ENCODE measurements at places on chromosomes 5 and 9.
A peak's percentile ranks its signal among the peaks of the same experiment; 100 is the strongest.

DNA sequence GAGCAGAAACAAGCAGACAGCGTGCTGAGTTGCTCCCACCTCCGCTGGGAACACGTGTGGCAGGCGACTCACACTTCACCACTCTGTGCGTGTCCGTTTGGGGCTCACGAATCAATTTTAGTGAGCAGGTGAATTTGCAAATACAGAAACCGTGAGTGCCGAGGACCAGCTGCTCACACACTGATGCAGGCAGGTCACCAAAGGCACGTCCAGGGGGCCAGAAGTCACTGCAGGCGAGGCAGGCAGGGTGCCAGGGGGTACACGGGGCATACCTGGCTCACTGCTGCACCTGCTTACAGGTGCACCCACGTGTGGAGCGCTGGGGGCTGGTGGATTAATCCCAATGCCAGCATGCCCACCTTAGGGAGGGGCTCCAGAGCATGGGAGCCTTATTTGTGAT lies 68.8 kb downstream of the ZNF354C start:
- DNase-seq: no peak

DNA sequence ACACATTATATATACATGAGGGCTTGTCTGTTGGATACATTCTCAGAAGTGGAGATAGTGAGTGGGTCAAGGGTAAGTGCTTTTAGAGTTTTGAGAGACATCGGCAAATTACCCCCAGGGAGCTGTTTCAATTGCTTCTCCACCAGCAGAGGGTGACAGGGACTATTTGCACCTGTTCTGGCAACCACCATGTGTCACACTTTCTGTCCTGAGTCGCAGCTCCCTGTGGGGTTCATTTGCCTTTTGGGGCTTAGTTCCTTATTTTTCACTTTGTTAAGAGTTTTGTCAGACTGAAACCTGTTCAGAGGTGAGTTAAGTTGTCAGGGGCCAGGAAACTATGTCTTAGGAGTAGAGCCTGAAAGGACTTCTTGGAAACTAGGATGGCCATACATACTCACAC lies 20.1 kb upstream of the SLC36A1 start:
- no peak for DNase-seq

DNA sequence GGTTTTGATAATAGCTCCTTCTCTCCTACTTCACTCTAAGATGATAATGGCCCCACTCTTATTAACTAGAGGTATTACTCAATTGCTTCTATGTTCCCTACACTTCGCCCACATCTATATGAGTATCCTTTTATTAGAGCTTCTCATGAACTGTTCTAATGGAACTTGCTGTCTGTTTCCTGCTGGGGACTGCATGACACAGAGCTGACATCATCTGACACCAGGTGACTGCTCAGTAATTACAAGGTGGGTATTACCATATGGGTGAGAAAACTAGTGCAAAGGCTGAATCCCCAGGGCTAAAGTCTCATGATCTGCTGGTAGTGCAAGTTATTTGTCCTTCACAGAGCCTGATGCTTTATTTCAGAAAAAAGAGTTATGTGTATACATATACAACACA lies 146.2 kb upstream of the PLCXD3 start:
- DNase-seq: no peak

DNA sequence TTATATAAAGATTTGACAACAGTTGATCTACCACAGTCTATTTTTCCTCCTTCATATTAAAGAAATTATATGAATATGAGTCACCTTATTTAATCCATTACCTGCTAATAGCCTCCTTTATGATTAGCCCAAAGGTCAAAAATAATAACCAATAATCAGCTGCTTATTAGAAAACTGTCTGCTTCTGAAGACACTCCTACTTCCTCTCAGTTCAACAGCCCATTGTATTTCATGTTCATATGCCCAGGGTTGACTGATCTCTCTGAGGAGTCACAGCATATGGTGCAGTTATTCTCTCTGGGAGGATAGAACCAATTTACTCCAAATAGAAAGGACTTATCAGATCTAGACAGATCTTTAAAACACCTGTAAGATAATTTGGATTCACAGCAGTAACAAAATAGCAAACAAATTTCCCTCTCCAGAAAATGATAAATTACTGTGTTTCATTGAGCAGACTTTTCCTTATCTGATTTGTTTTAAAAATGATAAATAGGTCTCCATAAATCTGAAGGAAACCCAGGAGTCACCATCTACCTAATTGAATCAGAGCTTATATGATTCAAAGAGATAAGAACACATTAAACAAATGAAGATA lies 180.4 kb upstream of the ITGA1 start:
- no peak for DNase-seq

- DNase-seq: peak; percentile 54
Measured at GRCh38 chr9:107213561-107214028, 69.5 kb upstream of the RAD23B start.

DNA sequence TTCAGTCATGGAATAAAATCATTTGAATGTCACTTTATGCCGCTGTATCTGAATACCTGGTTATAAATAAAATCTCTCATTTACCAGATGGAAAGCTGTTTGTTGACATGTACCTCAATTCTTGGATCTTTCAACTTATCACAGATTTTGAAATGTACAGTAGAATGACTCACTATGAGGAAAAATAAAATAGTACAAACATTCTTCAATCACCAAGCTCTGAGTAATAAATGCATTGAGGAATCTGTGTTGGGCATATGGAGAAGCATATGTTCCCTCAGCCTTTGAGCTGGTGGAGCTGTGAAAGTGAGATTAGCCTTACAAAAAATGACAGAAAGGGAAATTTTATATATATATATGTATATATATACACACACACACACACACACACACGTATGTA lies 175.4 kb downstream of the KIAA0825 start:
- no peak for DNase-seq

GRCh38 chr9:4508907-4509589 lies 18.8 kb downstream of the SLC1A1 start:
- DNase-seq: no peak

- no peak for DNase-seq
Measured at GRCh38 chr9:81635521-81636254, 53.7 kb downstream of the TLE1 start.

DNA sequence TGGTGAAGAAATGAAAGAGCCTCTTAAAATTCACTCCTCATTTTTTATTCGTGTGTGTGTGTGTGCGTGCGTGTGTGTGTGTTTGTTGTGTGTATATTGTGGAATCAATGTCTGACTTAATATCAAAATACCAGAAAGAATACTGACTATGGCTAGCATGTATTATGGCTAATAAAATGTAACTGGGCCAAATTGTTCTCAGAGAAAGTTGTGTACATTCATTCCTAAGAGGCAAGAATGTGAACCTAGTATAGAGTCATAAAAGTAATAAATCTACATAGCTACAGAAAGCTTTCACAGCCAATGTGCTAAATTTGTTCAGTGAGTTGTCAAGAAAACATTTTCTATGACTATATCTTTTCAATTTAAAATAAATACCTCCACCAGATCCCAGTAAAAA lies 211.5 kb downstream of the EBF1 start:
- DNase-seq: no peak

DNA sequence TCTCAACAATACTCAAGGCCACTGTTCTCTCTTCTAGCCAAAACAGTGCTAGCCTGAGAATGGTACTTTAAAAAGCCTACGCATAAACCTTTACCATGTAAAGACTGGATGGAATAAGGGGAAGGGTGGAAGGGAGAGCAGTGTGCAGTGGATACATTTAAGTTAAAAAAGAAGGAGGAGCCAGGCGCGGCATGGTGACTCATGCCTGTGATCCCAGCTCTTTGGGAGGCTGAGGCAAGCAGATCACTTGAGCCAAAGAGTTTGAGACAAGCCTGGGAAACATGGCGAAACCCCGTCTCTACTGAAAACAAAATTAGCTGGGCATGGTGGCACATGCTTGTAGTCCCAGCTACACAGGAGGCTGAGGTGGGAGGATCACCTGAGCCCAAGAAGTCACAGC lies 127.7 kb upstream of the KIF2A start:
- no peak for DNase-seq

- DNase-seq: no peak
Measured at GRCh38 chr9:129637102-129637501, 4.8 kb downstream of the ASB6 start.

- DNase-seq: no peak
Measured at GRCh38 chr5:54743997-54744788, 226.6 kb downstream of the SNX18 start.

DNA sequence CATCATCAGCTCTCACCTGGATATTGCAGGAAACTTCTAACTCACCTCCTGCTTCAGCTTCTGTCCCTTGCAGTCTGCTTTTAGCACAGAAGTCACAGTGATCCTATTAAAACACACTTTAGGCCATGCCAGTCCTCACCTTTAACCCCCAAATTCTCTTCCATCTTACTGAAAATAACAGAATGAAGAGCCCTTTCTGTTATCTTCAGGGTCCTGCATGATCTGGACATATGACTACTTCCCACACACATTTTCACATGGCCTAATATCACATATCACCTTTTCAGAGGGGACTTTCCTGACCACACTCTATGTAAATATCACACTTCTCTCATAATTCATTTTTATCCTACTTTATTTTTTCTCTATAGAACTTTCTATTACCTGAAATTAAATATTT lies 550.6 kb upstream of the CLINT1 start:
- DNase-seq: no peak

DNA sequence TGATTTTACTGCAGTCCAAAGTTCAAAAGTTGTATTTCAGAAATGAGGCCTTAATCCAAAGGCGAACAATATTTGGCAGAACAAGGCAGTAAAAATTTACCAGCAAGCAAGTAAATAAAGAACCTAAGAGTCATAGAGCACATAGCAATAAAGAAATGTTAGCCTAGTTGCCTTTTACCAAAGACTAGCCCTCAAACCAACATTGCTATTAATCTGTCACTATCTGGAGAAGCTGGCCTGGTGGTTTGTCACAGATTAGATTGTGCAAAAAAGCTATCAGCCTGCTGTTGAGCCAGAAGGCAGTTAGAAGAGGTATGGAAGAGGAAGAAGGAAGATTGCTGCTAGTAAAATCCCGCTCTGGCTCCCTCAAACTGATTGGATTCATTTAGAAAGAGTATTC lies 304.7 kb upstream of the KLF4 start:
- no peak for DNase-seq

- DNase-seq: no peak
Measured at GRCh38 chr9:5571629-5572232, 57.2 kb upstream of the RIC1 start.

- DNase-seq: no peak
Measured at GRCh38 chr5:133821311-133821741, 147.1 kb downstream of the C5orf15 start.

- DNase-seq: no peak
Measured at GRCh38 chr5:126509339-126509738, 85.7 kb downstream of the ALDH7A1 start.

- no peak for DNase-seq
Measured at GRCh38 chr5:148996270-148996669, 66.6 kb downstream of the SH3TC2 start.

DNA sequence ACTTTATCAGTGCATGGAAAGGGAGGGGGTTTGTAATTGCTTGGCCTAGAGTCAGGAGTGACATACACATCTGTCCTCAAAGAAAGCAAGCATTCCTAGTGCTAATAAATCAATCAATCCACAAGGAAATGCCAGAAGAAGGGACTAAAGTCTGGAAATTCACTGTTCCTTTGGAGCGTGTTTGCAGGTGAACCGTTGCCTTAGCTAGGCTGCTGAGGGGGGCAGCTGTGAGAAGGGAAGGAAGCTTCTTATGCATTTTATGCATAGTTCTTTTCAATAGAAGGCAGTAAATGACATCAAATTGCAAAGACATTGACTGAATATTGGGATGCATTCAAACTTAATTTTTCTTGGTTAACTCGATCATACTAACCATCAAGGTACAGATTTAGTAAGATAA lies 1092.5 kb upstream of the SEMA6A start:
- DNase-seq: no peak

- DNase-seq: no peak
Measured at GRCh38 chr5:113271745-113272454, 162.9 kb downstream of the TSSK1B start.

GRCh38 chr5:151805414-151806223 lies 33.9 kb downstream of the G3BP1 start:
- no peak for DNase-seq

DNA sequence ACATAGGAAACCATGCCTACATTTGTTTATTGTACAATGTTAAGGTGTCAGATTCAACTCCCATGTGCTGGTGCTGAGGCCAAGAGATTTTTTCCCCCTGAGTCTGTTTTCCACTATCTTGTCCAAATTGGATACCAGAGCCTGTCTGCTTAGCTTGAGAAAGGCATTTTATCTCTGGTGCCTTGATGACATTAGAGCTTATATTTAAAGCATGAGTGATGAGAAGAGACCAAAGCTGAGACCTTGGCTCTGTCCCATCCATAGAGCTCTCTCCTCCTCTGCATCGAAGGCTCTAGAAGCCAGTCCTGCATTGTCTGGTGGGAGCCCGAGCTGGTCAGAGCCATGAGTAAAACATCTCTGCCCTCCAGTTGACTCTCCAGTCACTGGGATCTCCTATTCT lies 10.4 kb upstream of the PPP2CA start:
- no peak for DNase-seq

- no peak for DNase-seq
Measured at GRCh38 chr5:77847814-77848290, 71.7 kb upstream of the TBCA start.

DNA sequence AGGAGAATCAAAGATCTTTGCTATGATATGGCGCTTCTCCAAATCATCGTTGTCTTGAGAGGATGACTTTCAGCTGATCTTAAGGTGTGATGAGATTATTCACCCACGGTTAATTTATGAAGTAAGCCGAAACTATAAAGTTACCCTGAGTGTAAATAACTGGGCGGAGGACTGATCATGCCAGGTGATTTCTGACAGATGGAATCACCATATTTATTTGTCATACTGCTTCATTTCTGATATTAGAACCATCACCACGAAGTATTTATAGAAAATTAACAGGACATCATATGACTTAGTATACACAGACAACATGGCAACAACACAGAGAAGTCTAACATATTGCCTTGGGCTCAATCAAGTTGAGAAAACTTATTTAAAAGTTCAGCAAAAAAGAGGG lies 601.9 kb downstream of the RAB3C start:
- no peak for DNase-seq

DNA sequence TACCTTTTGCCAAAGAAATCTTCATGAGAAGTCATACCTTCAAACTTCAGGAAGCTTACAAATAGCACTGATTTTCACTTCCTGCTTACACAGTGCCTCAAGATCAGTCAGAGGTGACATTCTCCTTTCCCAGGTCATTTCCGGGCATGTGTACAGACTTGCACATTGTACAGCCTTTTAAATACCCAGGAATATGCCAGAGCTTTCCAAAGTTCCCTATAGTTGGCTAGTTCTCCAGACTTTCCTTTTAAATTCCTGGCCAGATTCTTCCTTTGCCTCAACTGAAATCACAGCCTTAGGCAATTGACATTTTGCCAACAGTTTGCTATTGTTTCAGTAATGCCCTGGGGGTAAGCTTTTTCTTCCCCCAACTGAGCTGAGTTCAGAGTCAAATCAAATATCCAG lies 47.2 kb downstream of the RFX3 start:
- DNase-seq: no peak

DNA sequence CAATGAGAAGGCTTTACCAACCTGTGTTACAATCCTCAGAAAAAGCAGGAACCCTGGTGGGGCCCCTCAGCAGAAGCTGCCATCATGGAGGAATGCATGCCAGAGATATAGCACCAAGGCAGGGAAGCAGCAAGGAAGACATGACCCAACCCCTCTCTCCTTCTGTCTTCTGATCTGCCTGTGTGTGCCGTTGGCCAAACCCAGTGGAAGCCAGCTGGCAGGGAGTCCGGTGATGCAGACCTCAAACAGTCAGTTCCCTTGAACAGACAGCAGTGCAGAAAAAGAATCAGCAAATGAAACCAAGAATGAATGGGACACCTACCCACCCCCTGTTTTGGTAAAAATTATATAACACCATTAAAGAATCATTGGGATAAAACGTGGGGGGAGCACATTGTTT lies 234.2 kb downstream of the ZNF608 start:
- no peak for DNase-seq
